ENCODE measurements at places on chromosomes 7 and 10.

DNA sequence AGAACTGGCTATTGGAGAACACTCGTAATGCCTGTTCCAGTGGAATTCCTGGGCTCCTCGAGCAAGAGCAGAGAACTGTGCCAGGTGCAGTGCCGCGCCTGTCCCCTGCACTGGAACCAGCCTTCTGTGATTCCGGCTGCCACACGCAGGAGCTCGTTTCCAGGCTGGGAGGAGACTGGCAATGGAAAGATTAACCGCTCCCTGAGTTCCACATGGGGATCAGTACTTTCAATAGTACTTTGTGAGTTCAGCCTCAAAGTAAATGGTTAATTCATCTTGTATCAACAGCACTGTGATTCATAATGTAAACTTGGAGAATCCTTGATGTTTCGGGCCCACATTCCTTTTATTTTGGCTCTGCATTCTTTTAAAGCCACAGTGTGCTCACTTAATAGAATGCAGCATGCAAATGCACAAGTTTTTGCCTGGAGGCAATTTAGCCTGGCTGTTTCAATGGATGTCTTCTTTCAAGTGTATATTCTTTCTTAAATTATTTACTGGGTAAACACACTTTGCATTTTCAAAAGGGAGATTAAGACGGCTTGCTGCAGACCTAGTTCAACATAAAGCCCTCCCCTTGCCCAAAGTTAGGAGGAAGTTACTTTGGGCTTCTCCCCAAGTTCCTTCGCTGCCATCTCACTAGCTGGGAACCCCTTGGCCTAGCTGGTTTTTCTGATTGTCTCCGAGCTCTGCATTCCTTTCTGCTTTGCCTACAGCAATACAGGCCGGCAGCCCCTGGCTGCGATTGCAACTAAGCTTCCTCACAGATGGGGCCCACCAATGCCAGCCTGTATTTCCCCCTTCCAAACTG lies 138.1 kb upstream of the TCF7L2 start:
- DNase-seq = peak; percentile 27

- no peak for DNase-seq
Observed at GRCh38 chr7:129804890-129805719, 147.7 kb downstream of the UBE2H start.

DNA sequence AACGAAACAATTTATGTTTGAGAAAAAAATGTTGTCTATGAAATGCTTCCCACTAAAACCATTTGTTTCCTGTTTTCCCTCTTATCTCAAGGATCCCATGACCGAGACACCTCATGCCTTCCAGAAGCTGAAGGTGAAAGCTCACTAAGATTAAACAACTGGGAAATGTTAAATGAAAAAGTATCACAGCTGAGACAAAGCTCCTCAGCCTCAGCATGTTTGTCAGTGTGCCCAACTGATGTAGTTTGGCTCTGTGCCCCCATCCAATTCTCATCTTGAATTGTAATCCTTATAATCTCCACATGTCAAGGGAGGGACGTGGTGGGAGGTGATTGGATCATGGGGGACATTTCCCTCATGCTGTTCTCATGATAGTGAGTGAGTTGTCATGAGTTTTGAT lies 327.3 kb downstream of the HTR7 start:
- DNase-seq = no peak

- no peak for DNase-seq
Observed at GRCh38 chr10:105594296-105594695, 953.2 kb downstream of the SORCS3 start.

GRCh38 chr10:56104923-56105322 lies 256.1 kb downstream of the ZWINT start:
- DNase-seq = no peak

DNA sequence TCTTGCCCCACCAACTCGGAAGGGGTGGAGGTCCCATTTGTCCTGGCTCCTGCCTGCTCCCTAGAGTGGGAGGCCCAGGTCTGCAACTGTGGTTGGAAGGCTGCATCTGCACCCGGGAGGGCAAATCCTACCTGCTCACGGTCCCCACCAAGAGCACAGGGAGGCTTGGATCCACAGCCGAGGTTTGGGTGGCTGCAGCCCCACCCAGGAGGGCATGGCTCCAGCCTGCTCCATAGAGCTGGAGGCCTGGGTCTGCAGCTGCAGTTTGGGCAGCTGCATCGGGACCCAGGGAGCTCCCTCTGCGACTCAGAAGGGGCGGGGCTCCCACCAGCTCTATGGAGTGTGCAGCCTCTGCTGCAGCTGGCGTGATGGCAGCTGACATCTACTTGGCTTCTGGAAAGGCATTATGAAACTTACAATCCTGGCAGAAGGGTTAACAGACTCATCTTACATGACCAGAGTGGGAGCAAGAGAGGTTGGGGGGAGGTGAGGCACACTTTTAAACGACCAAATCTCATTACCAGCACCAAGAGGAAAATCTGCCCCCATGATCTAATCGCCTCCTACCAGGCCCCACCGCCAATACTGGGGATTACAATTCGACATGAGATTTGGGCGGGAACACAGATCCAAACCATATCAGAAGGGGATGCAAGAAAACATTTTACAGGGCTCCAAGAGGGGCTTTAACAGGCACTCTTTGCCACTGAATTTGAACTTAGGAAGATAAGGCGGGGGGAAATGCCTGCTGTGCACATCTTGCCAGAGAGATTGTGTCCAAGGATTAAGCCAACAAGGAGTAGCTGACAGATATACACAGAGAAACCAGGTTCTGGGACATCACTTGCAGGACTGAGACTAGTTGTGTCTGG lies 8.2 kb upstream of the BLVRA start:
- DNase-seq = no peak

GRCh38 chr7:74365322-74366022 lies 76.3 kb downstream of the CLIP2 start:
- no peak for DNase-seq

DNA sequence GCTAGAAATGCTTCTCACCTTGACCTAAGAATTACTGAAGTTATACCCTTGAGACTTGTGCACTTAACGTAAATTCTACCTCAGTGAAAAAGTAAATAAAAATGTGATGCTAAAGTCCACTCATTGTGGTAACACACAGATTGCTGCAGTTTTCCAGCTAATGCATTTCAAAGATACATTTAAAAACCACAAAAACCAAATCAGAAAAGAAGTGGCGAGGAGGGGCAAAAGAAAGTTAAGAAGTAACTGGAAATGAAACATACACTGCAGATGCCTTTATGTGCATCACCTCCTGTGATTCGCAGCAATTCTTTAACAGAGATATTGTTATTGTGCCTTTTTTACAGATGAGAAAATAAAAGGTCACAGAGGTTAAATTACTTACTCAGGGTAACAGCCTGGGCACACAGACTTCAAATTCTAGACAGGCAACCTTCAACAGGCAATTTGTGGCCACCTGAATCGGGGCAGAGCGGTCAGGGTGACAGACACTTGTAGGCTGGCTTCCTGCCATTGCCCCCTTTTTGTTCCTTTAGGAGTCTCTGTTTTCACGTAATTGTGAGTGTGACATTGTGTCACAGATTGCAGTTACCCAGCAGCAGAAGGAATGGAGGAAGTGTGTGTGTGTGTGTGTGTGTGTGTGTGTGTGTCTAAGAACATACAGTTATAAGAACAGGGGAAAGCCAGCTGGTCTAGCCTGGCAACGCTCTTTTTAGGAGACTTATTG lies 1.9 kb downstream of the WIPF3 start:
- no peak for DNase-seq

DNA sequence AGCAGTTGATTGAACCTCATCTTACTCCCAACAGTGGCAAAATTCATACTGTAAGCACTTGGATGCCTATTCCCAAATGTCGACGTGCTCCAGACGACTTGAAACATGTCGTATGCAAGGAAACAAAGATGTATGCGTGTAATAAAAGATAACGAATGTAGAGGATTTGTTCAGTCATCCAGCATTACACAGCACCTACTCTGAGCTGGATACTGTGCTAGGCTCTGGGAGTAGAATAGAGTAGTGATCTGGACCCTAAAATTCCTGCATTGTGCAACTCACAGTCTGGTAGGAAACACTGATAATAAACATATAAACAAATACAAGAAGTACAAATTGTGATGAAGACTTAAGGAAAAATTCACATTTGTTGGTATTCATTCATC lies 5.6 kb upstream of the TBX20 start:
- DNase-seq = no peak

GRCh38 chr7:154929006-154929726 lies 73.8 kb downstream of the PAXIP1 start:
- peak; percentile 45 for DNase-seq

- no peak for DNase-seq
Observed at GRCh38 chr10:24722131-24722675, 1.5 kb downstream of the ARHGAP21 start.

GRCh38 chr7:93828260-93828659 lies 62.3 kb downstream of the TFPI2 start:
- DNase-seq = no peak

- DNase-seq = peak; percentile 0
Observed at GRCh38 chr10:110893559-110894179, 21.9 kb downstream of the PDCD4 start.

DNA sequence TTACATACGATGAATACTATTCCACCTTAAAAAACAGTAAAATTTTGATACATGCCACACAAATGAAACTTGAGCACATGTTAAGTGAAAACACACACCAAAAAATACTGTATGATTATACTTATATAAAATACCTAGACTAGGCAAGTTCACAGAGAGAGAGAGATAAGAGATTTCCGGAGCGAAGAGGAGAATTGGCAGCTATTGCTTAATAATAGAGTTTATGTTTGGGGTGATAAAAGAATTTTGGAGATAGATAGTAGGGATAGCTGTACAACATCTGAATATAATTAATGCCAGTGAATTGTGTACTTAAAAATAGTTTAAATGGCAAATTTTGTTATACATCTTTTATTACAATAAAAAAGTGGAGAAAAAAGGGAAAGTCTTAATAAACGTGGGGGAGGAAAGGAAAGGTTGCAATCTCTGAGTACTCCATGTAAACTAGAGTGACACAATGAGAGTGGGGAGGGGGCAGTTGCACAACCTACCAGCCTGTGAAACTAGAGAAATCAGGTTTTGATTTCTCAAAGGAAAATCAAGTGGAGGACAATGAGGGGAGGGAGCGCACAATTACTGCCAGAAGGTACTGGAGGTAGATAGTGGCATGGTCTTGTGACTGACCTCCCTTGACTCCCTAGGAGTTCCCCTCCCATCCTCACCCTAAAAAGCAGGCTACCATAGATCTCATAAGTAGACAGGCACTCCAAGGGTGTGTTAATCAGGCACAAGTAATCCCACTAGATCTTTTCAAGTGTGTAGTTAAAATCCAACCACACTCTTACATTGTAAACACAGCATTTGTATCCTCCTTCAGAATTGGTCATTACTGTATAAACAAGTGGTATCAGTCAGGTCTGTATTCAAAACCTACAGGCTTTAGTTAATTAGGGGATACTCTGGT lies 31.6 kb upstream of the ANK3 start:
- no peak for DNase-seq

- no peak for DNase-seq
Observed at GRCh38 chr10:26773633-26774032, 76.1 kb downstream of the PDSS1 start.

- no peak for DNase-seq
Observed at GRCh38 chr7:22278660-22279059, 78.3 kb downstream of the RAPGEF5 start.

DNA sequence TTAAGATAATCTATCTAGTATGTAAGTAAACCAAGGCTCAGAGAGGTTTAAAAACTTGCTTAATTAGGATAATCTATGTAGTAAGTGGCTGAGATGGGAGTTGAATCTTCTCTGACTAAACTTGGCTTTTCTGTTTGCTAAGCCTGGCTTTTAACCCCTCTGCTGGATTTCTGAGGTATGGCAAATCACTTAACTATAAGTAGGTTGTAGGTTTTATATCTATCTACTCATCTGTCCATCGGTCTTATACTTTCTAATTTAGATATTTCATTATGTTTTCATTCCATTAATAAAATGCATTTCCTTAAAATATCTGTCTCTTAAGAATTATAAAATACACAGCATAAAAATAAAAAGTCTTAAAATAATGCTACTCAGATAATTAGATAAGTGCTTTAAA lies 59.4 kb downstream of the ST7 start:
- no peak for DNase-seq

DNA sequence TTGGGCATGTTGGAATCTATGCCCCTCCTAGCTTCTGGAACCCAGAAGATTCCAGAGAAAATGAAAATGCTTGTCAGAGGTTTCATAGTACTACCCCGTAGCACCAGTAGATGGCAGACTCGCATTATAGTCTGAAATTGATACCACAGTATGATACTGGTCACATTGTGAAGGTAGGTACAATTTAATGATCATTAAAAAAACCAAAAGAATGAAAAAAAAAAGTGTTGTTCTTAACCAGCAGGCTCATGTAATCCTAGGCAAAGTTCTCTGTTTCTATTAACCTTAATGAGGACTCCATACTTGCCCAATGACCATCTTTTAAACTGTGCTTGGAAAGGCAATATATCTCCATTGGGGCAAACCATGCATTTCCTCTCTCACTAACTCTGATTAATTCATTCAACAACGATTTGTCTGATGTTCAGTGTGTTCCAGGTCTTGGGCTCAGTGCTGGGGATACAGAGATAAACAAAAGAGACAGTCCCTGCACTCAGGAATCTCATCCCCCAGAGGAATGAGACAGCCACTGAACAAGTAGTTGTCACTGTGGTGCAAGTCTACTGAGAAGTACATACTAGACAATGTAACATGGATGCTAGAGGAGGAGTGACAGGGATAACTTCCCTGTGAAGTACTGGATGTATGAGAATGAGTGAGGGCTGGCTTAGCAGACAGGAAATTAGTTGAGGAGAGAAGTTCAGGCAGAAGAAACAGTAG lies 223.5 kb upstream of the PHYHIPL start:
- DNase-seq = peak; percentile 9

DNA sequence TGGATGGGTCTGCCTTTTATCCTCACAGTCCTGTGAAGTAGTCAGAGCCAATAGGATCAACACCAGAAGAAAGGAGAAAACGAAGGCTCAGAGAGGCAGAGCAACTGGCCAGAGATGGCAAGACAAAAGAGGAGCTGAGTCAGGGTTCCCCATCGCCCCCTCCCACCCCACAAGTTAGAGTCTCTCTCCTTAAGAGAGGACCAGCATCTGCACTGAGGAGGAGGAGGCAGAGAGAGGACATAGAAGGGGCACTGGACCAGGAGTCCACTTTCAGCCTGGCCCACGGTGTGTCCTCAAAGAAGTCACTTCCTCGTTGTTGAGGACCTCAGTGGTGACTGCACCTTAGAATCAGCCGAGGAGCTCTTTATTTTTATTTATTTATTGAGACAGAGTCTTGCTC lies 11.6 kb downstream of the SPOCK2 start:
- DNase-seq = no peak

Measured in DMS79 (cell line).